ENCODE measurements at places on chromosomes 2 and 18. TPM values are rescaled to one million over a fixed set of nuclear protein-coding genes. Genes with fewer than 3 reads are reported as not detected.

COBLL1 gene
- 4.1 TPM for total RNA-seq

TEKT4 gene
- total RNA-seq: not detected

NOSTRIN gene
- total RNA-seq: 3.3 TPM

FBLN7 gene
- 0.28 TPM for total RNA-seq

NXPH2 gene
- total RNA-seq: not detected

REG1A gene
- total RNA-seq: not detected

TCF4 gene
- total RNA-seq: 2.8 TPM

RAB11FIP5 gene
- total RNA-seq: 37.4 TPM

NFU1 gene
- 47.8 TPM for total RNA-seq

YWHAQ gene
- total RNA-seq: 796 TPM

ICOS gene
- total RNA-seq: not detected

MC2R gene
- not detected for total RNA-seq

UNC80 gene
- not detected for total RNA-seq
